Activated CD4-positive, alpha-beta T cell treated with anti-CD3 and anti-CD28 coated beads, Interleukin-2, amount 10 ng/mL, durations not matched to agents 7 days and 5 days (primary cell): ENCODE measurements at places on chromosomes 12 and 14. TPM values are rescaled to one million over a fixed set of nuclear protein-coding genes. Genes with fewer than 3 reads are reported as not detected.

The KRT85 gene
- total RNA-seq = not detected

DNA sequence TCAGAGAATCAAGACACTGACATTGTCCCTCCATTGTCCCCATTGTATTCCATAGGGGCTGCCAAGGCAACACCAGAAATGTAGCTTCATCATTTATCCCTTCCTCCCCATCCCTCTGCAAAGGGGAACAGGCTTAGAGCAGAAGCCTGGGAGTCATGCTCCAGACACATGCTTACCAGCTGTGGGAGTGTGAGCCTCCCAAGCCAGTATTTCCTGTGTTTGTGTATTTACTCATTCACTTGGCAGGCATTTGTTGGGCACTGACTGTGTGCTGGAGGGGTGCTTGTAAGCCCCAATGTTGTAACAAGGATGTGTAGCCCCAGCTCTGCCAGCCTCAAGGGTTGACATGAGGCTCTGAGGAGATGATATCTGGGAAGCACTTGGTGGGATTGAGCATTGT is 46.0 kb upstream of the TCL1A start:
- no peak for DNase-seq

GRCh38 chr14:28243600-28243999 is 523.0 kb upstream of the FOXG1 start:
- no peak for DNase-seq

- no peak for DNase-seq
Observed at GRCh38 chr12:115957686-115958290, 319.7 kb downstream of the MED13L start.

DNA sequence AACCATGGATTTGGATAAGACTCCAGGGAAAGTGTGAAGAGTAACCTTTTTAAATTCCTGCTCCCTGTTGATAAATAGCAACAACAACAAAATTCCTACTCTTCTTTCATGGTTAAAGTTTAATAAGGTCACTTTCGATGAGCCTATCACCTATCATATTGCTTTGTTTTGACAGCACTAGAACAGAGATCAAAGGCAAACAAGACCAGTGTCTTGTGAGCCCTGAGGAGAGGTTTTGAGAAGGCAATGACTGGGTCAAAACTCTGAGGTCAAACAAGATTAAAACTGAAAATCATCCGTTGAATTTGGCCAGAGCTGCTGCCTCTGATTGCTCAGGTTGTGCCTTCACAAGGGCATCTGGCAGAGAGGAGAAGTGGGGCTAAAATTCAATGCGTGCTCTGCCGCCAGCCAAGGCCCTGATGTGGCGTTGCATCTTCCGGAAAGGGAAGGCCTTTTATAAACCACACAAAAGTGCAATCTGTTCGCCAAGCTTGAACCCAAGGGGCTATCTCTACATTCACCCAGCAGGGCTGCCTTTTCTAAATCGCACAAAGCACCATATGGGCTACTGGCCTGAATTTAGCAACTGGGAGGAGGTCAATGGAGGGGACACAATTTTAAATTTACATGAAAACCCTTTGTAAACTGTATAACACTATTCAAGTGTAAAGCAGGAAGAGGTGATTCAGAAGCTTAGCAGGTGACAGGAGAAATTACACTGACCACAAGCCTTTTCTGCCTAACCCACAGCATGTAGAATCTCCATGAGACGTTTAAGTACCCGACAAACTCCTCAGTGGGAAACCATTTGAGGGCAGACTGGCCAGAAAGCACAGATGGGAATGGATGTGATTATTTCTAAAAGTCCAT is 140.8 kb downstream of the DAD1 start:
- no peak for DNase-seq

GRCh38 chr14:105899657-105900397 is 373.4 kb downstream of the TMEM121 start:
- no peak for DNase-seq

DNA sequence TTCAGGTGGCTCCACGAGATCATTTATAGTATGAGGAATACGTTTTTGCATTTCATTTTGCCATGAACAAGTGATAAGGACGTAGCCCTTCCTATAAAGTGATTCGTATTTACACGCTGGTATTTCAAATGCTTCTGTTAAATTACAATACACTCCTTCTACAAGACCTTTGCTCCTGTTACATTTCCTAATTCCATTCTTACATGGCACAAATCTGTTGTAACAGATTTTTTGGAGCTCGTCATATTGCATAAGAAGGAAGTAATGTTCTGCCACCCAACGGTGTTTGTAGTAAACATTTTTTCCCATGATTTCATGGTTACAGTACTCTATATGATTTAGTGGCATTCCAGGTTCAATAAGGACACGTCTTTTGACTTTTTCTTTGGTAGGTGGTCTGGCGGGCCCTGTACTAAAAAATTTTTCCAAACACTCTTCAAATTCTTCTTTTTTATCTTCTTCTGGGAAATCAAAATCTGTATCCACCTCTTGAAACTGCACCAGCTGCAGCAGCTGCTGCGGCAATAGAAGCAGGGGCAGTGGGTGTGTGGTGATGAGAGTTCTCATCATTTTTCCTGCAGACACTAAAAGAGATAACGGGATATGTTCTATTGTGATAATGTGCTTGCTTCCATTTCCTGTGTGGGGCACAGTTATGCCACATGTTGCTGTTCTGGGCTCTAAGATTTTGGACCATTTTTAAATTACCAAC is 4.2 kb downstream of the RNASE9 start:
- DNase-seq = no peak
